HTR-8/SVneo (cell line): ENCODE measurements at places on chromosomes 2 and 18.

DNA sequence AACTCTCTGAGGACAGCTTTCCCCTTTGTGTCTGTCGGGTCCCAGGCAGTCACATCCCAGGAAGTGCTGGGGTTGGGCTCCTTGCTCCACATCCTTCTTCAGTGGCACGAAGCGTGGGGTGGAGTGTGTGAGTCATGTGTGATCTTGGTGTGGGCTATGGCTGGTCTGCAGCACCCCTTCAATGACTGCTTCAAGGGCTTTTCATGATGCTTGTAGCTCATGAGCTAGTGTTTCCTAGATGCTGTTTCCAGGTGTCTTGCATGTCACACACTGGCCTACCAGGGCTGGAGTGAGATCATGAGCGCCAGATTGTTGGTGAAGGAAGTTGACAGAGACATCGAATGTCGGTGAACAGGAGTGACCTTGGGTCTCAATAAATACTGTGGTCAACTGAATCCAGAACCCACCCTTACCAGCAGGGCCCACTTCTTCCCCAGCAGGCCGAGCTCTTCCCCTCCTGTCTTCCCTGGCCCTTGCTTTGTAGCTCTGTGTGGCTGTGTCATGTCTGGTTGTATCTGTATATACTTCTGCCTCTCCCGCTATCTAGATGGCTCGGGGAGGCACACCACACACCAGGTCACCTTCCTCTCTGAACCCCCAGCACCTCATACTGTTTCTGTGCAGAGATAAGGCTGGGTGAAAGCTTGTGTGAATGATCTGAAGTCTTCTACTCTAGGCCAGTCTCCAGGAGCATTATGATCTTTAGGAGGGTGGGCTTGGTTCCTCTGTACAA lies 3.8 kb downstream of the C2orf92 start:
- no peak for DNase-seq

DNA sequence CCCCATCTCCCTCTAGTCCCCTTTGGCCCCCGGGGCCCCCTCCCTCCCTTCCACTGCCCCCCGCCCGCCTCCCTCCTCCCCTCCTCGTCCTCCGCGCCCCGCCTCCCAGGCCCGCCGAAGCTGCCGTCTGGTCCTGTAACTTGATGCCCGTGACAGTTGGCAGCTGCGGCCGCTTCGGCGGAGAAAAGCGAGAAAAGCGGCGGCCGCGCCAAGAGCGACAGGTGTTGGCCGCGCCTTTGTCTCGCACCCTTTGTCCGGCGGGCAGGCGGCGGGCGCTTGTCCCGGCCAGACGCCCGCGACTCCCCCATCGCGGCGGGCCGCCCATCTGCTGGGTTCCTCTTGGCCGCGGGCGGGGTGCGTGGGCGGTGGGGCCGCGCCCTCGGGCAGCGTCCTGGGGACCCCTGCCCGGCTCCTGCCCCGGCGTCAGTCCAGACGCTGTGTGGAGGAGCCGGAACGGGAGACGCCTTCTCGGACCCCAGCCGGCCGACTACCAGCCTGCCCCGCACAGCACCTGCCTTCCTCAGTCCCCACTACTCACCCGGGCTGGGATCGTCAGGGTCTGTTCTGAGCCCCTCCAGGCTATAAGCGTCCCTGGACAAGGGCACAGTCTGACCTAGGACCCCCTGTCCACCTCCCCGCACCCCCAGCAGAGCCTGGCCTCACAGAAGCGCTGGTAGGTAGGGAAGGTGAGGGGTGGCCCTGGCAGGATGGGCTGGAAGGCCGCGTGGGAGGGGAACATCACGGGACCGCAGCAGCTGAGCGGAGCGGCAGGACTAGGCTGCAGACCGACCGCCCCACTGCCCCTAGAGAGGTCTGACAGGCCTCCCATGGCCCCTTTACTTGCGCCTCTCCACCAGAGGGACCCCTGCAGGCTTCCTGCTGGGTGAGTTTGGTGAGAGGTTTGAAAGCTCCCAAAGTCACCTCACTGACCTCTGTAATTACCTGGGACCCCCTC lies 1.2 kb upstream of the HES6 start:
- DNase-seq, result peak; percentile 50

- DNase-seq, result no peak
Measured at GRCh38 chr2:233061591-233062450, 1.7 kb downstream of the INPP5D start.

DNA sequence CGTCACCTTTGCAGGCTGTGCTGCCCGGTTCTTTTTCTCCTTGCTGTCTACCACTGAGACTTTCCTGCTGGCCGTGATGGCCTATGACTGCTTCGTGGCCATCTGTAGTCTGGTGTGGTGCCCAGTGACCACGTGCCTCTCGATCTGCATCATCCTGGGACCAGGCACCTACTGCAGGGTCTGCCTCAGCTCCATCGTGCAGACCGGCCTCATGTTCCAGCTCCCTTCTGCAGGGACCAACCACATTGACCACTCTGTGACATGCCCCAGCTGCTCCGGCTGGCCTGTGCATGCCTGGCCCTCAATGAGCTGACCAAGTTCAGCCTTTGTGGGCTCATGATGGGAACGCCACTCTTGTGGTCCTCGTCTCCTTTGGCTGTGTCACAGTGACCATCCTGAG lies 26.7 kb downstream of the COPS9 start:
- DNase-seq, result no peak

DNA sequence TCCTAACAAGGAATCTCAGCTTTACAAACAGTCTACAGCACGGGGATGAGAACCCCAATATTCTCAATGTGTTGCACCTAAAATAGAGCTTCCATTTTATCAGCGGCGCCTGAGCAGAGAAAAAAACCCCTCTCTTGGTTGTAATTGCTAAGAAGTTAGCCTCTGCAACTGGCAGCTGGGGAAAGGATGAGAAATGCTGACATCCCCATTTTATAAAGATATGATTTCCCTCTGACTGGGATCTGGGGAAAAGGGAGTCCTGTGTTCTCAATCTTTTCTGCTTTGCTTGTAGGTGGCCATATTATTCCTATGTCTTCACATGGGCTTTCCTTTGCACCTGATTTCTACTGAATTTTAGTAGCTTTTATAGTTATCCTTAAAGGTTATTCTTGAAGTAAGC lies 981.4 kb upstream of the DDX18 start:
- DNase-seq, result no peak

- DNase-seq, result peak; percentile 10
Measured at GRCh38 chr2:182240862-182241371, 185.9 kb downstream of the PDE1A start.

DNA sequence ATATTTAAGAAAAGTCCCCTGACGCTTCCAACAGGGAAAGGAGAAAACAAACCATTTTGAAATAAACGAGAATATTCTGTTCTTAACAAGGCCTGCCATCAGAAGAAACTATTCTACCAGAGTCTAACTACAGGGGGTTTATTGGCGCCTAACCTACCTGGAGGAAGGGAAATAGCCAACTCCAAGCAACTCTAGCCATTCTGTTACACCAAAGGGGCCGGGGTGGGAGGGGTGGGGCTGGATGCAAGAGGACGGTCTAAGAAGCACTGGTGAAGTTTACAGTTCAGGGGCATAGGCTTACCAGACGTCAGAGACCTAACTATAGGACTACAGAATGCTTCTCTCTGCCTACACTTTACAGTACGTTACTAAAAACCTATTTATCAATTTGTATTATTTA lies 60.5 kb upstream of the GALNT5 start:
- no peak for DNase-seq

DNA sequence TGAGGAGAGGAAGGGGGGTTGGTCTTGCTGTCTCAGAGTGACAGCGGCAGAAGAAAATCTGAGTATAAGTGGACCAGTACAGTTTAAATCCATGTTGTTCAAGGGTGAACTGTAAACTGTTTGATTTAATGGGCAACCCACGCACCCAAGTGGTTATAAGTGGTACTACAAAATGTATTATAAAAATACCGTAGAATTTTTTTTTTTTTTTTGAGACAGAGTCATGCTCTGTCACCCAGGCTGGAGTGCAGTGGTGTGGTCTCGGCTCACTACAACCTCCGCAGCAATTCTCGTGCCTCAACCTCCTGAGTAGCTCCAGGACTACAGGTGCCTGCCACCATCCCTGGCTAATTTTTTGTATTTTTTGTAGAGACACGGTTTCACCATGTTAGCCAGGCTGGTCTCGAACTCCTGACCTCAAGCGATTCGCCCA lies 2.1 kb upstream of the CHCHD5 start:
- peak; percentile 42 for DNase-seq

- peak; percentile 88 for DNase-seq
Measured at GRCh38 chr2:55051026-55051866, 995 bp upstream of the RTN4 start.

GRCh38 chr2:134677856-134678756 lies 40.7 kb downstream of the TMEM163 start:
- DNase-seq, result no peak

DNA sequence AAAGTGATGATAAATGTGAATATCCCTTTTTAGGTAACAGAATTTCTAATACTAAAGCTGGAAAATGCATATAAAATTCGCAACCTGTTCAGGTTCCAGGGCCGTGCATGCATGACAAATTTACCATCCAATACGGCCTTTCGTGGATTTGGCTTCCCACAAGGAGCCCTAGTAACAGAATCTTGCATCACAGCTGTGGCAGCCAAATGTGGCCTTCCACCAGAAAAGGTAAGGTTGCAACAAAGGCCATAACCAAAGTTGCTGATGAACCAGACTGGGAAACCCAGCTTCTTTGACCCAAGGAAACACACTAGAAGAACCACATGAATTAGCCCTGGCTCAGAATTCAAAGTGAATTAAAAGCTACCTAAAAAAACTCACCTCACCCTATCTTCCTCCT lies 49.6 kb upstream of the BZW1 start:
- no peak for DNase-seq

DNA sequence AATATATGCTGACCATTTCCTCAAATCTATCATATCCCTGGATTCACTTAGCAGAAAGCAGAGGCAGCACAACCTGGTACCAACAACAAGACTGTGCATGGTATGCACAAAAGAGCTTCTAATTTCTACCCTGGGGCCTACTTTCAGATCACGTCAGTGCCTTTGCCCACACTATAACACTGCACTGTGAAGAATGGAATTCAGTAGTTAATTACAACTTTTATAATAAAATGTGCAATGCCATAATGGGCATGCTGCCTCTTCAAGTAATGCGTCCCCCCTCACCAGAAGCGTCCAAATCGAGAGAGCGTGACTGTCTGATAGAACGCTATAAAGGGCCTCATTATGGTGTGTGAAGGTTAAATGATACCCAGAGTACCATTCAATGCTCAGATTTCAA lies 328.1 kb upstream of the PKDCC start:
- DNase-seq, result no peak

- DNase-seq, result no peak
Measured at GRCh38 chr2:134402410-134402809, 148.5 kb downstream of the MGAT5 start.

GRCh38 chr18:14969500-14969899 lies 221.5 kb downstream of the ANKRD30B start:
- no peak for DNase-seq

DNA sequence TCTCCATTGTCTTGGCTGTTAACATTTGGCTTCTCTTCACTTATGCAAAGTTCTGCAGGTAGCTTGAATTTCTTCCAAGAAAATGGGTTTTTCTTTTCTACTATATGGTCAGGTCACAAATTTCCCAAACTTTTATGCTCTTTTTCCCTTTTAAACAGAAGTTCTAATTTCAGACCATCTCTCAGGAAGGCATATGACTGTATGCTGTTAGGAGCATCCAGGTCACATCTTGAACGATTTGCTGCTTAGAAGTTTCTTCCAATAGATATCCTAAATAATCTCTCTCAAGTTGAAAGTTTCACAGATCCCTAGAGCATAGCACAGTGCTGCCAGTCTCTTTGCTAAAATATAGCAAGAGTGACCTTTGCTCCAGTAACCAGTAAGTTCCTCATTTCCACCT lies 932.5 kb downstream of the DPP10 start:
- no peak for DNase-seq

GRCh38 chr2:126543081-126543480 lies 112.9 kb upstream of the GYPC start:
- no peak for DNase-seq

- no peak for DNase-seq
Measured at GRCh38 chr2:149819356-149819957, 231.9 kb upstream of the MMADHC start.

GRCh38 chr2:96264086-96264485 lies 1.7 kb downstream of the TMEM127 start:
- no peak for DNase-seq

- no peak for DNase-seq
Measured at GRCh38 chr2:128271911-128272600, 46.6 kb downstream of the HS6ST1 start.

DNA sequence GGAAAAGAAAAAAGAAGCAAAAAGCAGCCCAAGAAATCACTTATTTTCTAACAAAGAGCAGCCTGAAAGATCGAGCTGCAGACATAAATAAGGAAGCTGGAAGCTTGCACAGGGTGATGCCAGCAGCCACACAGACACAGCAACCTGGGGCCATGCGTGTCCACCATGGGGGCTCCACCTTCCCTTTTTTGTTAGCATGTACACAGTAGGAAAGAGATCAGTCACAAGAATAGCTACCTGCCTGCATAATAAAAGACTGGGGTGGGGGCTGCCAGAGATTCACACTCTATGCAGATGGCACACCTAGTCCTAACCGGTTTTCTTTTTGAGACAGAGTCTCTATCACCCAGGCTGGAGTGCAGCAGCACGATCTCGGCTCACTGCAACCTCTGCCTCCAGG lies 2.9 kb upstream of the CNOT11 start:
- no peak for DNase-seq

- no peak for DNase-seq
Measured at GRCh38 chr2:106577255-106577651, 90.1 kb downstream of the CD8B2 start.

DNA sequence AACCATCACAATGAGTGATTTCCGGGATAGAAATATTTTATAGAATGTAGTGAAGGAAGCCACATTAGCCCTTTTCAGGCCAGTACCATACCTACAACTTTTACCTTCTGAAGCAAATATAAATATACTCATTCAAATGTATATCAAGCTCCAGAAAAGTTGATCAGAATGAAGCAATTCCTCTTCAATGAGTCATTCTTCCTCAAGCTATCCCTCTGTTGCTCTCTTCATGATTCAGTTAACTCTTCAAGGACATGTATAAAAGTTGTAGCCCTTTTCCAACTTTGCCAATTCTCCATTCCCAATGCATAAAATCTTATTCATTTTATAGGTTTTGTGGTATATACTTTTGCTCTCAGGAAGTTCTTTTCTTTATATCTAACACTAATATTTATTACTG lies 242.1 kb upstream of the RGPD4 start:
- no peak for DNase-seq

DNA sequence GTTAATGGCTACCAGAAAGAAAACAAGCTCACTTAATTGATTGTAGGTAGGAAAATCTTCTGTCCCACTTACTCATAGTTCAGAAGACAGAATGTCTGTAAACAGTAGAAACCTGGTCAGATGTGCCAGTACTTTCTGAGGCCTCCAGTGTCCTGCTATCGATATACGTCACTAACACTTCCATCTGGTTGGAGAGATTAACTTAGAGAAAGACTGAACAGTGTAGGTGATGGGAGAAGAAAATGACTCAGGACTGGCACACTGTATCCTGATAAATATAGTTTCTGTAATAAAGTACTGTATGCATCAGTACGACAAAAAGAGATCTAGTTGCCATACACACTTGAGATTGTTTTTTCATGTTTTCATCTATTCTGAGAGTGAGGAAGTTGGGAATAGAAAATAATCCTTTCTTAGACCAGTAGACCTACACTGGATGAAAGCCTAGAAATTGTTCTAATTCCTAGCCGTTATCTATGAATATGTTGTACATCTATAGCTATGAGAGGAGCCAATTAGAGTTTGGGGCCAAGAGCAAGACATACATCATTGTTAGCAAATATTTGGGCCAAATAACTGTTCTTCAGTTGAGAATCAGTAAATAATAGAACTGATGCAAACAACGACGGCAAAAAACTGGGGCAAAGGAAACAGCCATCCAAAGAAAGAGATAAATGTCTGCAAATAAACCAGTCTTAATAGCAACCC lies 105.9 kb downstream of the NAT8 start:
- no peak for DNase-seq
